ENCODE measurements at places on chromosomes 6 and 20.

- H3K27me3 ChIP-seq: no peaks in the 10 kb centered on the region
- peak overlapping the region; percentile 69 for H3K4me3 ChIP-seq
- H3K27ac ChIP-seq: peak overlapping the region; percentile 94
- H3K36me3 ChIP-seq: peaks cover 49% of the 10 kb centered on the region
- DNase-seq: peak; percentile 89
- H3K4me1 ChIP-seq: peaks cover 80% of the 10 kb centered on the region
These were observed 108.7 kb downstream of the NCOA3 start for GRCh38 chr20:47610247-47610944.

GRCh38 chr20:4573564-4574355, 147.9 kb upstream of the PRND start:
- H3K27ac ChIP-seq: no peak overlapping the region
- DNase-seq: no peak
- H3K27me3 ChIP-seq: peaks cover 42% of the 10 kb centered on the region
- H3K4me3 ChIP-seq: no peak overlapping the region

DNA sequence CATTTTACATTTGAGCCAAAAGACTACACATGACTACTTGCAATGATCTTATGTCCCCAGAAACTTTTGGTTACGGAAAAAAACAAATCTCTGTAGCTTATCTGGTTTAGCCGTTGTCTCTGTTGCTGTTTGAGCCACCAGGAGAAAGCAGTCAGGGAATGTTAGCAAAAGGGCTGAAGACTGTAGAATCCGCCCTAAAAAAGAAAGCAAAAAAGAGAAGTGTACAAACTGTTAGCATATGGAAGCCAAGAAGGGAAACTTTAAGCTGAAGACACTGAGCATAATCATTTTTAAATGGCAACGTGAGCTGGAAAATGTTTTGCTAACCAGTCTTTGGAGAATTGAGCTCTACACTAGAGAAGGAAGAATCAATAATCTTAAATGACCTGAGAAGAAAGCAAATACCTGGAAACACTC, 69.9 kb upstream of the MYLIP start:
- H3K4me1 ChIP-seq: peaks cover 4% of the 10 kb centered on the region
- H3K27ac ChIP-seq: no peak overlapping the region
- H3K36me3 ChIP-seq: no peaks in the 10 kb centered on the region
- DNase-seq: no peak
- H3K27me3 ChIP-seq: peaks cover 2% of the 10 kb centered on the region
- H3K4me3 ChIP-seq: no peak overlapping the region

- DNase-seq: no peak
- peaks cover 29% of the 10 kb centered on the region for H3K36me3 ChIP-seq
- H3K27ac ChIP-seq: no peak overlapping the region
- no peaks in the 10 kb centered on the region for H3K27me3 ChIP-seq
- H3K4me1 ChIP-seq: peaks cover 10% of the 10 kb centered on the region
- H3K4me3 ChIP-seq: no peak overlapping the region
These were observed 31.7 kb downstream of the SLC35A1 start for GRCh38 chr6:87504441-87504840.

GRCh38 chr20:56839786-56840185, 210.7 kb downstream of the TFAP2C start:
- DNase-seq: no peak
- H3K36me3 ChIP-seq: no peaks in the 10 kb centered on the region
- H3K4me1 ChIP-seq: no peaks in the 10 kb centered on the region

- H3K27me3 ChIP-seq: no peaks in the 10 kb centered on the region
- no peak overlapping the region for H3K27ac ChIP-seq
- no peak for DNase-seq
- no peaks in the 10 kb centered on the region for H3K4me1 ChIP-seq
- no peak overlapping the region for H3K4me3 ChIP-seq
These were observed 766.4 kb upstream of the CITED2 start for GRCh38 chr6:140140891-140141290.

- no peak for DNase-seq
- H3K27me3 ChIP-seq: peaks cover 12% of the 10 kb centered on the region
- H3K4me1 ChIP-seq: no peaks in the 10 kb centered on the region
- H3K27ac ChIP-seq: no peak overlapping the region
- no peak overlapping the region for H3K4me3 ChIP-seq
These were observed 708.7 kb downstream of the UTRN start for GRCh38 chr6:144993870-144994269.

GRCh38 chr6:147540075-147540474, 31.6 kb downstream of the SAMD5 start:
- H3K27me3 ChIP-seq: no peaks in the 10 kb centered on the region
- H3K4me3 ChIP-seq: no peak overlapping the region
- DNase-seq: no peak
- H3K4me1 ChIP-seq: no peaks in the 10 kb centered on the region
- H3K27ac ChIP-seq: no peak overlapping the region

GRCh38 chr20:61662226-61662967, 403.3 kb downstream of the TAF4 start:
- no peaks in the 10 kb centered on the region for H3K4me1 ChIP-seq
- no peak overlapping the region for H3K27ac ChIP-seq
- H3K27me3 ChIP-seq: no peaks in the 10 kb centered on the region
- H3K36me3 ChIP-seq: no peaks in the 10 kb centered on the region
- no peak overlapping the region for H3K4me3 ChIP-seq
- no peak for DNase-seq

DNA sequence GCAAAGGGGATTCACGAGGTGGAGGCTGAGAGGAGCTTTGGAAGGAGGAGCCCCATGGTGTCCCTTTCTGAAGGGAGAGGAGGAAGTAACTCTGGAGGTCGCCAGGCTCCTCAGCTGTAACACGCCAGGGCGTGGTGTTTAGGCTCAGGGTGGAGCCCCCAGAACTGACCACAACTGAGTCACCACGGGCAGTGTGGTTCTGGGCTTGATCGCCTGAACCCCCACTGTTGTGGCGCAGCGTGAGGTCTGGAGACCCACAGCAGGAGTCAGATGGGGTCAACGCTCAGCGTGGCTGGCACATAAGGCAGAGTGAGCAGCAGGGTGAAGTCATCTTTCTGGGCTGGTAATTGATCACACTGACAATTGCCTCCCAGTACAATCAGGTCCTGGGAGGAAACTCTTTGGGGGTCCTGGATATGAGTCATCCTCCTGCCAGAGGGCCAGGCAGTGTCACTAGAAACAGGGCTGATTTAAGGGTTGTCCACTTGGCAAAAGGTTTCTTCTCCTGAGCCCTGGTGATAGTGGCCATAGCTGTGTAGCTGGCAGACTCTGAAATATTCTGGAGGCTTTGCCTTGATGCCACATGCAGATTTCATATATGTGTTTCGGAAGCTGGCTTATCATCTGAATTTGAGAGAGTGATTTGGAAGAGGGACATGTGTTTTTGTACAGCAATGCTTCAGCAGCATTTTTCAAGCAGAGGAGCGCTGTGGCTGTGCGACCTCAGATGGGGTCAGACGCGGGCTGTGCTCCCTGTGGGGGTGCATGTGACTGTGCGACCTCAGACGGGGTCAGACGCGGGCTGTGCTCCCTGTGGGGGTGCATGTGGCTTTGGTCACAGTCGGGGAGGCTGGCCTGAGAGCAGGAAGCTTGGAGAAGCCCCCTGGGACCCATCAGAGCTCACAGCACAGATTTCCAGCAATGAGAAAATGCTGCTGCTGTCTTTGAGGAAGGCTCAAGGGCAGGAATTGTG, 50.0 kb downstream of the SYNJ2 start:
- H3K4me3 ChIP-seq: peak overlapping the region; percentile 43
- peak overlapping the region; percentile 84 for H3K27ac ChIP-seq
- H3K36me3 ChIP-seq: peaks cover 56% of the 10 kb centered on the region
- no peaks in the 10 kb centered on the region for H3K27me3 ChIP-seq

- peak; percentile 71 for DNase-seq
- peak overlapping the region; percentile 86 for H3K4me3 ChIP-seq
These were observed 576 bp downstream of the MAPK13 start for GRCh38 chr6:36130667-36131510.

DNA sequence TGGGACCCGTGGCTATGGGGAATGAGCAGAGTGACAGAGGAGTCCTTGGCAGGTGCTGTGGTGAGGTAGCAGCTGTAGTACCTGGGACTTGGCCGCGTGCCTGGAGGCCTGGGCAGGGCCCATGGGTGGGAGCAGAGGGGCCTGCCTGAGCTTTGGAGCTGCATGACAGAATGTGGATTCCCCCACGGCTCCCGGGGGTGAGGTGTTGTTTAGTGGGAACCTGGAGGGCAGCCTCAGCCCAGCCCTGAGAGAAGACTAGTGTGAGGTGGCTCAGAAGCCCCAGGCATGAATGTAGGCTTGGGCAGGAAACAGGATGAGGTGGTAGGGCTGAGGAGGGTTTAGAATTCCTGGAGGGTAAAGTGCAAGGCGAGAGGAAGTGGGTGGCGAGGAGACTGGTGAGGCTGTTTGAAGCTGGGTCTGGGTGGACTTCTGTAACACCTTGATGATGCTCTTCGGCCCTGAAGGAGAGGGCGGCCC, 86.5 kb upstream of the SCP2D1 start:
- no peaks in the 10 kb centered on the region for H3K36me3 ChIP-seq
- H3K27ac ChIP-seq: peak overlapping the region; percentile 35
- no peaks in the 10 kb centered on the region for H3K27me3 ChIP-seq
- H3K4me3 ChIP-seq: no peak overlapping the region

- no peak overlapping the region for H3K4me3 ChIP-seq
- no peaks in the 10 kb centered on the region for H3K4me1 ChIP-seq
- H3K27ac ChIP-seq: no peak overlapping the region
- no peaks in the 10 kb centered on the region for H3K36me3 ChIP-seq
- H3K27me3 ChIP-seq: no peaks in the 10 kb centered on the region
- DNase-seq: no peak
These were observed 1233.0 kb upstream of the EYS start for GRCh38 chr6:66940003-66940402.

DNA sequence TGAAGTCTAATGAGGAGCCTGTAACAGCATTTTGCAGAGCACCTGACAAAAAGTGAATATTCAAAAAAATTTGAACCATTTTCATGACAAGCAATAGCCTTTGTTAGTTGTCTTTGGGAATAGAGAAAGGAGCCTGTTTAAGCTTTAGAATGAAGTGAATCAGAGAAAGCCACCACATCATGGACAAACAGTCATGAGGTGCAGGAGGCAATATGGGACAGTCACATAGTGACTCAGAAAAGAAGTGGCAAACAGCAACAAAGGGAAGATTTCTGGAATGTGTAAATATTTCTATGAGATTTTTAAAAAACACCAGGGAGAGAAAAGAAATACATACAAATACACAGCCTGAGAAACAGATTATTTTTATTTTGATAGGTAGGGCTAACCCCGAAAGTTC, 6.6 kb downstream of the KLHL31 start:
- H3K27me3 ChIP-seq: peaks cover 18% of the 10 kb centered on the region
- no peak overlapping the region for H3K4me3 ChIP-seq
- DNase-seq: no peak
- no peaks in the 10 kb centered on the region for H3K36me3 ChIP-seq
- H3K4me1 ChIP-seq: no peaks in the 10 kb centered on the region

DNA sequence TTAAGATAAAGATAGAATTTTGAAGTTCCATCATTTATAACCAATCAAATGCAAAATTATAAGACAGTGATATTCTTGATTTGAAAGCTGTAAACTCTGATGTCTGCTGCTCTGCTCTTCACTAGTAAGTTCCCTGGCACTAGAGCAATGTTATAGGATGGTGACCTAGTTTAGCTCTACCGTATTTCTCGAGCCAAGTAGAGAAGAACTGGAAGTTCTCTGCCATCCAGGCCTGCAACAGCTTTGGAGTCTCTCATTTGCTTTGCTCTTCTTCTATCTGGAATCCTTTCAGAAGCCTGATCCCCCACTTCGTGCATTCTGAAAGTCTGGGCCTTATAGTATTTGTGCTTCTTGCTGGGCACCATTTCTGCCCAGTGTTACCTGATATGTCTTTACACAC, 100.3 kb downstream of the PLCB1 start:
- DNase-seq: no peak
- no peaks in the 10 kb centered on the region for H3K36me3 ChIP-seq

Measured in activated CD8-positive, alpha-beta T cell treated with anti-CD3 and anti-CD28 coated beads, Interleukin-2, amount 10 ng/mL, durations not matched to agents 7 days and 5 days (primary cell).